ENCODE measurements at places on chromosomes 3 and 15.
A peak's percentile ranks its signal among the peaks of the same experiment; 100 is the strongest.

DNA sequence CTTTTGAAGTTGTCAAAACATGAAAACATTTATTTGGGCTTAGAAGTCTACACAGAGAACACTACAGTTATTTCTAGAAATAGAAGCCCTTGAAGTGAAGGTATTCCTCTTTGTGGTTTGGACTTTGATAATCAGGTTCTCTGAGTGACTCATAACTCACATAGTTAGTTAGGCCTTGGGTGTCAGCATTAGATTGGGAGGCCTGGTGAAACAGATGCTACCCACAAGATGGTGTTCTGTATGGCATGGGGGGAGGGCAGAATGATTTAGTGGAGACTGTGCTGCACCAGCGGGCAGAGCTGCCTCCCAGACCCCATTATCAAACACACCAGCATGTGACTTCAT lies 108.9 kb upstream of the ETV5 start:
- peak; percentile 82 for DNase-seq

GRCh38 chr3:89682556-89682955 lies 575.1 kb downstream of the EPHA3 start:
- DNase-seq = peak; percentile 1

GRCh38 chr3:115982629-115983028 lies 359.3 kb downstream of the GAP43 start:
- no peak for DNase-seq

GRCh38 chr3:196219194-196219969 lies 3.0 kb downstream of the SLC51A start:
- DNase-seq = peak; percentile 93

DNA sequence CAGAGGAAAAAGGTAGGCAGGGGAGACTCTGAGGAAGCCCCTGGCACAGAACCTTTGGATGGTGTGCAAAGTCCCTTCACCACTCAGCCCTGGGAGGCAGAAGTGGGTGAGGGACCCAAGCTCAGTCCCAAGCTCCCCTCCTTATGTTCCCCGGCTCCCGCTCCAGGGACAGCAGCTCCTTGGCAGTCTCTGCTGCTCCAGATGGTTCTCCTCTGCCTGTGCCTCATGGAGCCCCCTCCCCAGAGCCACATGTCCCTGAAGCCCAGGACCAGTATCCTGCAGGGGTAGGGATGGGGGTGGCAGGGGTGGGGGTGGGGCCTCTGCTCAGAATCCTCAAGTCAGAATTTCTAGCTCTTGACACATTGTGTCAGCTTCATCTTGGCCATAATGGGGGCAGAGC lies 8.0 kb upstream of the CAMKV start:
- DNase-seq = no peak

DNA sequence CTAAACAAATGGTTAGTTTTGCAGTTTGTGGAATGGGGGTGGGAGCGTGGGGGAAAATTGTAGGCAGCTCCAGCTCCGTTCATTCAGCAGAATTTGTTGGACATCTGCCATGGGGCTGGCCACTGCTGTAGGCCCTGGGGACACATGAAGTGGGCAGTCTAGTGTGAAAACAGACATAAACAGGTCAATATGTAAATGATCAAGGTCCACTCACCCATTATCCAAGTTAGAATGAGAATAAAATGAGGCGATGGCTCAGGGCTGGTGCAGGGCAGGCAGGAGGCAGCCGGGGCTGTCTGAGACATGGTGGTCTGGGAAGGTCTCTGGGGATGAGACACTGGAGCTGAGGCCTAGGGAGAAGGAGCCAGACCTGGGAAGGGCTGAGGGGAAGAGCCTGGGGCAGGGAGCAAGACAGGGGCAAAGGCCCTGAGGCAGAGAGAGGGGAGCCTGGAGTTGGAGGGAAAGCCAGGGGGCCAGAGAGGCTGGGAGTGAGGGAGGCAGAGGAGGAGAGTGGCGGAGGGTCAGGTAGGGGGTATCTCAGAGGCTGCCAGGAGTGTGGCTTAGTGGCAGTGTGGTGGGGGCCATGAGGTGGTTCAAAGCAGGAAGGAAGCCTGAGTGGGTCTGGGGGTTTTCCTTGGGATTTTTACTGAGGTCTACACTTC lies 6.2 kb upstream of the SLC6A6 start:
- DNase-seq = no peak

- DNase-seq = no peak
Measured at GRCh38 chr15:34679291-34679690, 75.5 kb downstream of the GJD2 start.

DNA sequence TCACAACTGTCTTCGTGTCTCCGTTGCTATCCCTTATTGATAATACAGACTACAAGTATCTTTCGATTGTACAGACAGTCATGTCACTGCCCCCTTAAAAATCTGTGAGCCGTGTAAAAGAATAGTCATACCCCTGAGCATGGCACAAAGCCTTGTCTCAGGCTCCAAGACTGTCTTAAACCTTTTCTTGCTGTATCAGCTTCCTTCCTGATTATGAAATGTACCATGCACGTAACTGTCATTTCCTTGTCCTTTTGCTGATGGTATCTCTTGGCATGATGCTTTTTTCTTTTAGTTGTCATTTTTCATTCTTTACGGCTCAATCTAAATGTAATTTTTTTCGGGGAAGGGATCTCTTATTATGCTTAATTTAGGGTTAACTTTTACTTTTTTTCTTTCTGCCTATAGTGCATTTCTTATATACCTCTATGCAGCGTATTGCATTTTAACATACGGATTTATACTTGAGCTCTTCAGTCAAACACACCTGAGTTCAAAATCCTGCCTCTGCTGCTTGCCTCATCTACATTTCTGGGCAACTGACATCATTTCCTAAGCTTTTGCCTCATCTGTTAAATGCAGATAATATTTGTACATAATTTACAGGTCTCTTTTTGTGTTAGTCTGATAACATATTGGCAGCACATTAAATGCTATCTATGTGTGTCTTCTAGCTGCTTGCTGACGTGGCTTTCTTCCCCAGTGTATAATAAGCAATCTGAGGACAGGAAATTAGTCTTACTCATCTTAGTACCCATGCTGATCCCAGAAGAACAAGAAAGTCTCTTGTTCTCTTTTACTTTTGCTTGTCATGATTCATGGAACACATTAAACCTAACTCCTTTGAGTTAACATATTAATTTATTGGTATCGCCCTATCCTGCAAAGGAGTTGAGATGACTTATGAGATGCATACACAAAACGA lies 57.3 kb downstream of the ROBO2 start:
- DNase-seq = no peak

- DNase-seq = peak; percentile 100
Measured at GRCh38 chr3:45167011-45167911, 21.1 kb upstream of the CDCP1 start.

DNA sequence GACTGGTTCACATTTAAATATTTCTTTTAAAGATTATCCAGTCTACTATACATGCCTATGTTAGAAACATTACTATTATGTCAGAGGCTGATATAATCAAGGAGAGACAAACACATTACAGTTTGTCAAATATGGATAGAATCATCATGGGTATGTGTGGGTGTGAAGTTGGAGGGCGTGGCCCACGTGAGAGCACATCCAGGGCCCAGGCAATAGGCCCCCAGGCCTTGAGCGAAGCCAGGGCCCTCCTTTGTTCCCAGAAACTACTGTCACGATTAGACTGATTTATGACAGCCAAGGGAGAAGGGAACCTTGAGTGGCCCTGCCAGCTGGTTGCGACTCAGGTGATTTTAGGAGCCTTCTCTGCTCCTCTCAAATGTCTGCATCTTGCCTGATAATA lies 26.9 kb upstream of the LDHAL6B start:
- no peak for DNase-seq

DNA sequence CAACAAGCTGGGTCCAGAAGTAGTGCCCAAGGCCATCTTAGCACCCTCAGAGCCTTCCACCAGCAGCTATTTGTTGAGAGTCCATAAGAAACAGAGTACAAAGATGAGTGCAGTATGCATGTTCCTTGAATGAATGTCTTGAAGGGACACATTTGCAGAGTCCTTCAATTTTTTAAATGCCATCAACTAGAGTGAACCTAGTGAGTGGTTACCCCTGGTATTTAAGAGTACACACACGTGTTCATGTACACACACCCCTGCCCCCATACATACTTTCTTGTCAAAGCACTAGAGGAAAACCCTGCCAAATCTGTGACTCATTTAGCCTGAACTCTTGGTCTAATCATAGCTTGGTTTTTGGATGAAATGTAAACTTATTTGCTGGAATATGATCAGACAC lies 84.5 kb upstream of the GALNT15 start:
- peak; percentile 92 for DNase-seq

- DNase-seq = no peak
Measured at GRCh38 chr3:63032881-63033280, 157.7 kb upstream of the CADPS start.

DNA sequence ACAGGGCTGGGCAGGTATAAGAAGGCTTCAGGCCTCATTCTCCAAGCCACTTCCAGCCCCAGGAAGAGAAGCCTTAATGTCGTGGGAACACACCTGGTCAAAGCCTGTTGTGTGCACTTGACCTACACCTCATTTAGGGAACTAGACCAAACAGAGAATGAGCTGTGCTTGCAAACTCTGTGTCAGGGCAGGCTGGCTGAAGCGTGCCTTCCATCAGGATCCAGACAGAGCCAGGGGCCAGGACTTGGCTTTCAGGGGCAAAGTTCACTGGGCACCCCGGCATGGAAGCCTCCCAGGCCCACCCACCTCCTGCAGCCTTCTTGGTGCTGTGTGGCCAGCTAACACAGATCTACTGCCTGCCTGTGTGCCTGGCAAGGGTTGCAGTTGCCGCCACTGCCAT lies 11.5 kb downstream of the RBPMS2 start:
- no peak for DNase-seq

- peak; percentile 59 for DNase-seq
Measured at GRCh38 chr3:71064291-71064955, 519.1 kb downstream of the FOXP1 start.

- no peak for DNase-seq
Measured at GRCh38 chr15:32641517-32642059, at the start of gene SCG5. SCG5 (plus strand) TSS chr15:32641710; CDS start chr15:32643593, 1,883 bp downstream.

- DNase-seq = peak; percentile 11
Measured at GRCh38 chr3:123941121-123941520, 19.9 kb downstream of the CCDC14 start.

GRCh38 chr3:58335652-58335947 lies 2.9 kb downstream of the PXK start:
- no peak for DNase-seq

GRCh38 chr3:9172851-9173321 lies 76.6 kb downstream of the SRGAP3 start:
- peak; percentile 38 for DNase-seq

DNA sequence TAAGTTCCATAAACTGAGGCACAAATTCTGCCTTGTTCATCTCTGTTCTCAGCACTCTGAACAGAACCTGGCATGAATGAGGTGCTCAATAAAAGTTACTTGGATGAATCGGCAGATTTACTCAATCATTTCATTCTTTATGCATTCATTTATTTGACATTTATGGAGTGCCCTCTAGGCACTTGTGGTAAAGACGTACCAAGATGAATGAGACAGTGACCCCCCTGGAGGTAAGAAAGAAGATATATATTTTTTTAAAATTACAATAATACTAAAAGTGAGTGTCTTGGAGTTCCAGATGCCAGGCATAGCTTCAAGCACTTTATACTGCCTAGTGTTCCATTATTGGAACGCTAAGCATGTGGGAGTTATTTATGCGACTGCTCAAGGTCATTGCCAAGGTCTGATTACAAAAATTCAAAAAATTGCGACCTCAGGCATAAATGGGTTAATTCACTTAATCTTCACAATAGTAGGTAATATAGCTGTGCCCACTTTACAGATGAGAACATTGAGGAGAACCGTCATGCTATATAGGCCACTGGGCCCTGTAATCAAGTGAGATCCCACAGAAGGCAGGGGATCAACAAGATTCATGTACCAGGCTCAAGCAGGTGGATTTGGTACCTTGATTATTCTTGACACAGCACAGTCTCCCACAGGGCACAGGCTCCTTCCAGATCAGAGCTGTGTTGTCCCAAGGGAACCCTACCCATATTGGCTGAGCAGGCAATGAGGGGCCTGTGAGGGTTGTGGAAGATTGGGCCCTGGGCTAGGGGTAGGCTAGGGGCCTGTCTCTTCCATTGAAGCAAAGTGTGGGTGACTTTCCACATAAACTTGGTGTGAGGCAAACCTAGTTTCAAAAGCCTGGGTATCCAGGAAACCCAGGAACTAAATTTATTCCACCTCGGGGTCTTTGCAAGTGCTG lies 10.7 kb downstream of the XIRP1 start:
- no peak for DNase-seq

GRCh38 chr3:133547432-133548041 lies 25.9 kb upstream of the CDV3 start:
- peak; percentile 62 for DNase-seq

DNA sequence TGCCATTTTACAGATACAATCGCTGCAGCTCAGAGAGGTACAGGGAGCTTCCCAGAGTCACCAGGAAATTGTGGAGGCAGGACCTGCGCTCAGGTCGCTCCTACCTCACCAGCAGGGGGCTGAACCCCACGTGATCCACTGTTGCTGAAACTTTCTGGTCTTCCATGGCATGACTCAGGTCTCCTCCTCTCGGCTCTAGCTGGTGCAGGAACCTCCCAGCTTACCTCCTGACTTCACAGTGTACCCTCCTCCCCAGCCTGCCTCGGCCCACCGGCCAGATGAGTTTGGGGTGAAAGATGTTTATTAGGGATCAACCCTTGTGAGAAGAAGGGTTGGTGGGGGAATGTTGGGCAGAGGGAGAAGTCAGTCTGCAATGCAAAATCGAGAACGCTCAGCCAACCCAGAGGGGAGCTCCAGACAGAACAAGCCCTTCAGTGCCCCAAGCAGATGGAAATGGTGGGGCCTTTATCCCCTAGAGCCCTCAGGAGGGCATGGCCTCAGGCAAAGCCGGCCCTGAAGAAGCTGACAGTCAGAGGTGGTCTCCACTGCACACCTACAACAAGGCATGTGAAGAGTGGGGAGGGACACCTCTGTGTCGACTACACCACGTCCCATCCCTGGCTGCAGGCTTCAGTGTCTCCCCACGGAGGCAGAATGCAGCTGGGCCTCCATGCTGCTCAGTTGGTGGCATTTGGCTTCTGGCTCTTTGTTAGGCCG lies 118.6 kb upstream of the PRR20G start:
- peak; percentile 24 for DNase-seq

DNA sequence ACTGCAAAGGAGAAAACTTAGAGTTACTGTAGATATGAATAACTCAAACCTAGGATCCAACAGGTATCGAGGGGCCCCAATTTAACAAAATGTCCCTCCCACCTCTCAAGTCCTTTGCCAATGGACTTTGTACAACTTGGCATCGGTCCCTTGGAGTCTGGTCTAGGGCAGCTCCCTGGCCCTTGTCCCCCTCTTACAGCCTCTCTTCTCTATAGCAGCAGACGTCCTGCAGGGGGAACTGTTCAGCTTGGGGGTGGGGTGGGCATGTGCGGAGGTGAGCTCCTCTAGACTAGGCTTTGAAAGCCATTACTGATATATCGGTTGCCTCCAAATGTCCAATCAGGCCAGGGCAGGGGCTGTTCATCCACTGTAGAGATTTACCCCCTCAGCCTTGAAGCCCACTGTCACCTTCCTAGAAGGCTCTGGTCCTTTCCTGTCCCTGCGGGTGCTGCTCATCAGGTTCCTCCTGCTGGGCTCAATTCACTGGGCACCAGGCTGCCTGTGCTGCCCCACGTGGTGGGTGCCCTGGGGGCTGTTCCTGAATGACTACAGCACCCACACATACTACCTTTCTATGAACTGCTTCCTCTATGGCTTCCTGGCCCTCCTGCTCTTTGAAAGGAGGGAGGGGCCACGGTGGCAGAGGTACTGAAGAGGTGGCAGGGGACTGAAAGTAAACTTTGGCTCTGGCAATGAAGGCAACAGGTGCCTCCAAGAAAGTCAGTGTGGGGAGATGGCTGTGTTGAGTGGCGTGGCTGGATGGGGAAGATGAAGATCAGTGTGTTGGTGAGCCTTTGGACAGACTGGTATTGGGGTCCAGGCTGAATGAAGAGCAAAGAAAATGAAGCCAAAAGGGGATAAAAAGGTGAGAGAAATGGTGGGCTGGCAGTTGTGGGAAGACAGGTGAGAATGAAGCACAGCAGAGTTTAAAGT lies 78.8 kb upstream of the MEX3B start:
- no peak for DNase-seq

Measured in RPMI7951 (cell line).